Nucleus accumbens (tissue), 56 donors: ENCODE measurements at places on chromosomes 1 and 21.
A peak's percentile ranks its signal among the peaks of the same experiment; 100 is the strongest.

GRCh38 chr1:244155661-244156060 lies 104.6 kb downstream of the ZBTB18 start:
- DNase-seq, result no peak

GRCh38 chr1:202589190-202589930 lies 120.9 kb downstream of the SYT2 start:
- DNase-seq, result no peak

DNA sequence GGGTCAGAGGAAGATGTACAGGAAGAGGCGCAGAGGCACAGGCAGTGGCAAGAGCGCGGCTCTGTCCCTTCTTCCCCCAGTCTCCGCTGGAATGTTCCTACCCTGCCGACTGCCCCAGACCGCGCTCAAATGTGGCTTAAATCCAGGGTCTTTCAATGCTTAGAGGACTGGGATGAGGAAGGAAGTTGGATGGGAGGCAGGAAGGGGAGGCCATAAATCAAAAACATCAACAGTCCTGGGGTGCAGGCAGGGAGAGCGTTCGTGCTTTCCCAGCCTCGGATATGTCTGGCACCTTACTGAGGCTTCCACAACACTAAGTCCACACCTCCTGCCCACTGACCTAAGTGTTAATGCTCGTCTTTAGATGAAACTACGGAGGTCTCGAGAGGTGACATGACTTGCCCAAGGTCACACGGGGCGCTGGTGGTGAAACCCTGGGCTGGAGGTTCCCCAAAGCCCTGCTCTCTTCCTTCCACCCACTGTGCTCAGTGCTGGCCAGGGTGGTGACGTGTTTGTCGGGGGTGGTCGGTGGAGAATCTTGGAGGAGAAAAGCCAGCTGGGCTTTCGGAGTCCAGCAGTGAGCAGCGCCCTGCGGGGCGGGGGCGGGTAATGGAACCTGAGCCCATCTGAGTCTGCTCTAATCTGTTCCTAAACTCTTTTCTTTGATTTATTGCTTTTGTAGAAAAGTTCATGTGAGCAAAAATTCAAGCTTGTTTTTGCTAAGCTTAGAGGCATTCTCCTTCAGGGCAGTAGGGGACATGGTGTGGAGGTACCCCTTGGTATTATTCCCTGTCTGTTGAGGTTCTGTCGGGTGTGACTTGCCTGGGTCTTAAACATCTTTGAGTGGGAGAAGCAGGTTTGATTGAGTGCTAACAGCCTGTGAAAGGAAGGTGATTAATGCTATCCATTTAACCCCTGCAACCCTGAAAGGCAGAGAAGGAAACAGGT lies 708 bp downstream of the CDA start:
- no peak for DNase-seq

DNA sequence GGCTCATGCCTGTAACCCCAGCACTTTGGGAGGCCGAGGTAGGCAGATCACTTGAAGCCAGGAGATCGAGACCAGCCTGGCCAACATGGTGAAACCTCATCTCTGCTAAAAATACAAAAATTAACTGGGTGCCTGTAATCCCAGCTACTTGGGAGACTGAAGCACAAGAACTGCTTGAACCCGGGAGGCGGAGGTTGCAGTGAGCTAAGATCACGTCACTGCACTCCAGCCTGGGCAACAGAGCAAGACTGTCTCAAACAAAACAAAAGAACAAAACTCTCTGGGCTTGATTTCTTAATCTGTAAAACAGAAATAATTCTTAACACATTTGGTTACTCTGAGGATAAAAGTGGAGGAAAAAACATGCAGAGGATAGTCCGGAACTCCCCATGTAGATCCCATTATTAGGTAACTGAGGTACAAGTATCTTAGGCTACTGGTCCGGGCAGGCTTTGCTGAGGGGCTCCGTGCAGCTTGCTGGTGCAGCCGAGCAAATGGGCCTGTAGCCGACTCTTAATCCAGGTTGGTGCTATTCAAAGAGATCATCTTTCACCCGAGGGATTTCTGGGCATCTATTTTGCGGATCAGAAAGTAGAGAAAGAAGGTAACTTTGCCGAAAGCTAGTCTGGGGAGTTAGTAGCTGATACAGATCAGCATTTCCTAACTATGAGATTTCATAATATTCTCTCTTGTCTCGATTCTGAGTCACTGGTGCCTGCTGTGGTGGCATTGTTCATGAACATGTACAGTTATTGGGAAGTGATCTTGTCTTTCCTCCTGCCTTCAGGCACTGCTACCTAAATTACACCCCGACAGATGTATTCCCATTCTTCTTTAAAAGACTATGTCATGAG lies 56.8 kb downstream of the NFIA start:
- DNase-seq, result no peak

GRCh38 chr21:36628761-36629460 lies 70.0 kb upstream of the SIM2 start:
- DNase-seq, result no peak

GRCh38 chr1:114104949-114105348 lies 48.7 kb downstream of the SYT6 start:
- no peak for DNase-seq

GRCh38 chr1:7366286-7366954 lies 404.7 kb upstream of the VAMP3 start:
- no peak for DNase-seq

DNA sequence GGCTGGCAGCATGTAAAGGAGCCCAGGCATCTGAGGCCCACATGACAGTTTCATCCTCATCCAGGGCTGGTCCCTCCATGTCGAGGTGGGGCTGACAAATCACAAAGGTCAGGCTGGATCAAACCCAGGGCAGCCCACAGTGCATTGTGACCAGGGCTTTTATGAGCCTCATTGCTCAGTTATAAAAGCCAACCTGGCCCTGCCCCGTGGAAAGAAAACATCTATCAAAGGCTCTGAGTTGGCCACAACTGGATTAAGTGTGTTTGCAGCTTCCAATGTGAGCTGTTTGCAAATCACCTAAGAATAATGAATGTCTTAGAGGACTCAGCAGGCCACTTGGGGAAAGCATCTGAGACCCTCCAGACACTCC lies 45.4 kb downstream of the GRHL3 start:
- DNase-seq, result no peak

DNA sequence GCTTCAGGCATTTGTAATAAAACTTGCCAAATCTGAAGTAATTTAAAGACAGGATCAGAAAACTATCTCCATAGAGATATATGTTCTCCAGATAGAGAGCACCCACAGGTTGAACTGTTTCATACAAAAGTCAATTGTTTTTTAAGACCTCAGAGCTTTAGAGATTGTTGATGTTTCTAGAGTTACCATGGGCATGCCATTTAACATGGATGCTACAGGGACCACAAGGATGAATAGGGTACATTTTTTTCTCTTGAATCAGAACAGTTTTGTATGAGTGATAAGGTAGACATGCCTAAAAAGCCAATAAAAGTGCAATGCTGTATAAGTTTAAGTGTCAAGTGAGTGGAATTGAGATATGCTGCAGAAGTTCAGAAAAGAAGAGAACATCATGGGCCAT lies 511.0 kb upstream of the CAMK1G start:
- DNase-seq, result no peak

DNA sequence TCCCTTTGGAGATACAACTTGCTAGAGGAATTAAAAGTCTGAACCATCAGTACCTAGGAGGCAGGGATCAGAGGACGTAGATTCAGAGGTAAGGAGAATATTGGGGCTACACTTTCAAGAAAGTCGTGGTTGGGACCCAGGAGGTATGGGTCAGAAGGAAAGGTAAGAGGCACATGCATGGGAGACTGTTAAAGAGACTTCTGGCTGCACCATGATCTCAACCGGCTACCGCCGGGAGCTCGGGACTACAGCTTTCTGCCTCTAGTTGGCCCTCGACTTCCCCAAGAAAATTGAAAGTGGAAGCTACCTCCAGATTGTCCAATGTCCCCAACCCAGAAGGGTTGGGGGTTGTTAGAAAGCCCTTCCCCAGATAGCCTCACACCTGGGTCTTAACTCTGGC lies 355.7 kb upstream of the TMPRSS15 start:
- DNase-seq, result no peak

DNA sequence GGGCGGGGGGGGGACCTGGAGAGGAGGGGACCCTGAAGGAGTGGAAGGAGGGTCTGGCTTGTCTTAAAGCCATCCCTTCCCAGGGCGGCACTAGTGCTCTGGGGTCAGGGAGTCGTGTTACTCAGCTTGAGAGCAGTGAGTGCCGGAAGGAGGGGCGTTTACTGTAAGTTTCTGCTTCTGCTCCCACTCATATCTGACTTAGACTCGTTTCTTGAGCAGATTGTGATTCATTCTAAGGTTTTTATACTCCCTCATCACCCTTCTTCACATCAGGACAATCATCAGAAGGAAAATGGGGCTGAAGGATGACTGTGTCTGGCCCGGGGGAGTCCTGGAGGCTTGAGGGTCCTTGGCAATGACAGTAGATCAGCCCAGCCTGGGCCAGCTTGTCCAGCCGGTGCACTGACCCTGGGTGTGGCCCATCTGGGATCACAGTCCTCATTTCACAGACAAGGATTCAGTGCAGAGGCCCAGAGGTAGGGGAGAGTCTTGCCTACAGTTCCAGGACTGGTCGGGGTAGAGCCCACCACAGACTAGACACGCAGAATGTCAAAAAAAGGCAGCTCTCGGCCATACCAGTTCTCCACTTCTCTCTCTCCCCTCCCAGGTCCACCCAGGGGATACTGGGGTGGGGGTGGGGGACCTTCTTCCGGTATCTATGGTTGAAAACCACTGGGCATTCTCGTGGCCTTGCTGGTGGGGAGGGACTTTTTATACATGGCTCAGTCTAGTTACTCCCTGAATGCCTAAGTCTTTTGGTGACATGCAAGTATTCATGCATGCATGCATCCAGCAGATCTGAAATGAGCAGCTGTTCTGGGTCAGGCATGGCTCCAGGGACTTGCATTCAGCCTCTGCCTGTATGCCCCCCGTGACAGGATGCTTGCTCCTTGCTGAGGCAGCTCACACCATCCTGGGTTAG lies 5.1 kb downstream of the TNFRSF8 start:
- DNase-seq, result peak; percentile 7

- DNase-seq, result no peak
These were observed 480 bp upstream of the MIS18A start for GRCh38 chr21:32279377-32279680.

DNA sequence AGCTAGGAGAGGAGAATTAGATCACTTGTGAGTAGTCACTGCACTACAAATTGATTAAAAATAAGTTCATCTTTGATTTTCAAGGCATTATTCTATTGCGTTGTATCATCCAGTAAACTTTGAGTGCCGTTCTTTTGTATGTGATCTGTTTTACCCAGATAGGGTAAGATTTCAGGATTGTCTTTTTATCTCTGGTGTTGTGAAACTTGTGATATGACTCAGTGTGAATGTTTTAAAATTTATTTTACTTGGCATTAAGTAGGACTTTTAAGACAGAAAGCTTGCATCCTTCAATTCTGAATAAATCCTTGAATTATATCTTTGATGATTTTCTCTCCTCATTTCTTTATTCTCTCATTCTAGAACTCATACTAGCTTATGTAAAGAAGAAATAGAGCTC lies 93.3 kb upstream of the ADAMTS5 start:
- DNase-seq, result no peak

DNA sequence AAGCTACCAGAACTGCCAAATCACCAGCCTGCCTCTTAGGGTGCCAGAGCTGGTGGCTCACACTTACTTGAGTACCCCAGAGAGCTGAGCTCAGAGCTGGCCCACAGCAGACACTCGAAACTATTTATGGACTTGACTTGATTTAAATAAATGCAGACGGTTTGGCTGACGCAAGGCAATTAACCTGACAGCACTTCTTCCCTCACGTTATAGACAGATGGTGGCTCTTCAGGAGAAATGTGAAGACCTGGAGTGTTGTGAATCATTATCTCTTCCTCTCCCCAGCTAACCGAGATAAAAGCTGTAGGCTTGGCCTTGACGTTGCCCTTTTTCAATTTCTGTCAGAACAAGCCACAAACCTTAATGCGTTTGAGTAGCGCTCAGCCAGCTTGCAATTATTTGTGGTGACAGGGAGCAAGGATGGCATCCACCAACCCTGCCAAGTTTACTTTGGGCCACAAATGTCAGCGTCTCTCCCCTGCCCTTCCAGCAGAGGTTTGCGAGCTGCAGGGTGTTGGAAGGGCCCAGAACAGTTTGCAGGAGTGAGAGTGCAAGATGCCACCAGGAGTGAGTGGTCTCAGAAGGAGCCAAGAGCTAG lies 34.0 kb upstream of the BCAR3 start:
- no peak for DNase-seq
